Naive thymus-derived CD4-positive, alpha-beta T cell (primary cell): ENCODE measurements at places on chromosomes 5 and 9. TPM values are rescaled to one million over a fixed set of nuclear protein-coding genes. Genes with fewer than 3 reads are reported as not detected.

The MARCOL gene
- not detected for polyA plus RNA-seq

The SURF6 gene
- 18.7 TPM for polyA plus RNA-seq

The ACSL6 gene
- polyA plus RNA-seq = 13.6 TPM

The MLANA gene
- 0.38 TPM for polyA plus RNA-seq

The PPP2CA gene
- 168 TPM for polyA plus RNA-seq
